ENCODE measurements at places on chromosomes 16 and 17.

DNA sequence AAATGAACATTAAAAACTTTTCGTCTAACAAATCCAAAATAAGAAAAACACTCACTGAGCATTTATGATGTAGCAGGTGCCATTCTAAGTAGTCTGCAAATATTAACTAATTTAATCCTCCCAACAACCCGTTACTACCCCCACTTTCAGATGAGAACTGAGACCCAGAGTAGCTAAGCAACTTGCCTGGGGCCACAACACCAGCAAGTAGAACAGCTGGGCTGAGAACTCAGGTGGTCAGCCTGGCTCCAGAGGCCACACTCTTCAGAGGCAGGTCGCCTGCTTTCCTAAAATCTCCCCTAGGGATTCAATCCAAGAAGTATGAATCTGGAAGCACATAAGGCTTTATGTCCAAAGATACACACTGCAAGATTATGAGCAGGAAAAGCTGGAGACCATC is 6.2 kb downstream of the MBTPS1 start:
- DNase-seq, result no peak

- DNase-seq, result no peak
These were observed 21.1 kb downstream of the NGFR start for GRCh38 chr17:49516180-49516579.

- DNase-seq, result no peak
These were observed 277.7 kb downstream of the UTP18 start for GRCh38 chr17:51537996-51538550.

DNA sequence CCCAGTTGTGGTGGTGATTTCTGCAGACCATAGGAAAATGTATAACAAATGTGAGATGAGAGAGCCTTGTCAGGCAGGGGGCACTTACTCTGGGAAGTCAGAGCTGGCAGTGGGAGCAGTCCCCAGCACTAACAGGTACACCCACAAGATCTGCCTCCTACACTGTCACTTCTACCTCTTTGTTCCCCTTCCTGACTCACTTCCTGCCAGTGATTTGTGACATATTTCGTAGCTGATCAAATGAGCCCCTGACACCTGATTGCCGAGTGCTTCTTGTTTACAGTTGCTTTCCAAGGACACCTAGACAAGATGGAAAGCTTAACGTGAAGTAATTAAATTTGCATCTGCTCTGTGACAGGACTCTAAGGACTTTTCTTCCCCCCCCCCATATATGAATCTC is 40.5 kb downstream of the FTO start:
- peak; percentile 3 for DNase-seq

DNA sequence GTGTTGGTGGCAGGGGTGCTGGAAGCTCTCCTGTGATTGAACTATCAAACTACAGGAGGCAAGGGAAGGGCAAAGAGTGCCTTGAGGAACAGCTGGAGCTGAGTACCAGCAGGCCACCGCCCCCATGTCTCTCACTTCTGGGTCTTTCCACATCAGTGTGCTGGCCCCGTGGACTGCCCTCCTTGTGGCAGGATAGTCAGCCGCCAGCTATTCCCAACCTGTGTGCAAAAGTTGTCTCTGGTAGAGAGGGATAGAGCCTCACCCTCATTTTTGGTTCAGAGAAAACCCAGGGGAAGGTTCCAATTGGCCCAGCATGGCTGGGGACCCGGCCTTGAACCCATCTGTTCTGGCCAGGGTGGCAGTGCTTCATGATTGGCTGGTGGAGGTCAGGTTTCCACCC is 211.8 kb downstream of the IRF8 start:
- no peak for DNase-seq

- no peak for DNase-seq
These were observed 195.1 kb downstream of the CDRT15L2 start for GRCh38 chr17:20774472-20775135.

DNA sequence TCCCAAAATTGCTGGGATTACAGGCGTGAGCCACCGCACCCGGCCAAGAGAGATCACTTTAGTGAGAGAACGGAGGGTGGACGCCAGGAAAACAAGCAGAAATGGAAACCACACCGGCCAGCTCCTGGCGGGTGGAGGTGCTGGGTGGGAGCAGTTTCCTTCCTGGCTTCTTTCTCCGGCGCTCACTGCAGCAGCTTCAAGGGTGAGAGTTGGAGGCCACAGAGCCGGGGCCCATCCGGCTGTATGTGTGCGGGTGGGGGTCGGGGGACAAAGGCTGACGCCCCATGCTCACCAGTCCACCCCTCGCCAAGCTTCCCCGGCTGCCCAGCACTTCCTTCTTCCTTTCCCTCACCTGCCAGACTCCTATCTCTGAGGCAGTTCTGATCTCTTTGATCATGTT is 13.5 kb upstream of the BHLHA9 start:
- no peak for DNase-seq

DNA sequence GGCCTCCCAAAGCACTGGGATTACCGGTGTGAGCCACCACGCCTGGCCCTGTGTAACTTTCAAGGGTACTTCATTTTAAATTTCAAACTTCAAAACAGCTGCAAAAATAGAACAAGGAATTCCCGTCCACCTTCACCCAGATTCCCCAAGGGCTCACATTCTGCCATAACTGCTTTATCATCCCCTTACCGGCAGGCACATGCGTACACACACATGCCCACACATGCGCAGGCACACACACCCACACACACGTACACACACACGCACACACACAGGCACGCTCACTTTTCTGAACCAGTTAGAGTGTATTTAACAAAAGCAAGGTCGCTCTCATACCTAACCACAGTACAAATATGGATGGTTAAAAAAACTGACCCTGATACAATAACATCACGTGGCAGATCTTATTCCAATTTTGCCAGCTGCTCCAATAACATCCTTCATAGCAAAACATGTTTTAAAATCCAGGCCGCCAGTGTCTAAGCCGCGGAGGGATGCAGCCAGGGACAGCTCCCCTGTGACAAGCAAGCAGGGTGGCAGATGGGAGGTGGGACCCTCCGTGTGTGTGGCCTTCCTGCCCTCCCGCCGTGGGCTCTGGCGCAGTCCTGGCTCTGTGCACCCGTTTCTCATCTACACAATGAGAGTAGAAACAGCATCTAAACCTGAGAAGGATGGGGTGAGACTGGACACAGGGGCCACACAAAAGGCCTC is 23.1 kb downstream of the PDIA2 start:
- no peak for DNase-seq

DNA sequence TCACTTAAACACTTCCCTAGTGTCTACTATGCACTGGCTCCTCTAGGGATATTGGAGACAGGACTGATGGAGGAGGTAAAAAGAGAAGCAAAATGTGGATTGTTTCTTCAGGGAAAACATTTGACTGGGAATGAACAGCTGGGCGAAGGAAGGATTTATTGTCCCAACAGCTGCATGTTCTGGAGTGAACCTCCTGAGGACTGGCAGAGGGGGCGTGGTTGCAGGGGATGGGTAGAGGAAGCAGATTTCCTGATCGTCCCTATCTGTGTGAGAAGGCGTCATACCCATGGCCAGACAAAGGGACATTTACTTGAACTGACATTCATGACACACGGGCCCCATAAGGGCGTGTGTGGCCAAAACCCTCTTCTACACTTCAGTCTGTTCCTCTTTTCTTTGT is 321.5 kb downstream of the MAP2K4 start:
- no peak for DNase-seq

GRCh38 chr17:79220713-79221291 is 146.2 kb downstream of the ENGASE start:
- no peak for DNase-seq

DNA sequence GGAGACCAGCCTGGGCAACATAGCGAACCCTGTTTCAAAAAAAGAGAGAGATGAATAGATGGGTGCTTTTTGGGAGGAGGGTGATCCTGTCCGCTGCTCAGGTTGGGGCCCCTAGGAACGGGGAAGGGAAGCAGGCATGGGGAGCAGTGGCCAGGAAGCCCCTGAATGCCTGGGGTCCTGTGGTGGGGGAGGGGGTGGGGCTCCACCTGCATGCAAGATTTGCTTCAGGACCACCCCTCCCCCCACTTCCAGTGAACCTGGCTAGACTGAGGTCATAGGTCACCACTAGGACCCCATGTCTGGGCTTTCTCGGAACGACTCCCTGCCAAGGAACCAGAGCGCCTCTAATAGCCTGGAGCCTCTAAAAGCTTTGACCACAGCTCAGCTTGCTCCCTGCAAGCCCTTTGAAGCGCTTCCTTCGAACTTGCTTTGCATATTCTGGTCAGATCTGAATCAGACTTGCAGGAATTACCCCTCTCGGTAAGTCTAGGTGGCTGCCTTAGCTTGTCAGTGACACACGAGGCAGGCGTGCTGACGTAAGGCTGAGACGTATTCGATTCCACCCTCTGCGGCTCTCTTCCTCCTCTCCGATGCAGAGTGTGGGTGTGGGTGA is 3.7 kb downstream of the SOCS3 start:
- DNase-seq, result peak; percentile 89

DNA sequence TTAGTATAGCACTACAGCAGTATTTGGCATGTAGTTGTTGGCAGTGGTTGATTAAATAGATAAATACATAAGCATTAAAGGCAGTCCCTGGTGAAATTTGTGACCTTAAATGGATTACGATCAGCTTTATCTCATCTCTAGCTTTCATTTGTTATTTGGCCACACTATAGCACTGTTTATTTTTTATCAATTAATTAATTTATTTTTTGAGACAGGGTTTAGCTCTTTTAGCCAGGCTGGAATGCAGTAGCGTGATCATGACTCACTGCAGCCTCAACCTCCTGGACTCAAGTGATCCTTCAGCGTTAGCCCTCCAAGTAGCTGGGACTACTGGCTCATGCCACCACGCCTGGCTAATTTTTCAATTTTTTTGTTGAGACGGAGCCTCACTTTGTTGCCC is 18.7 kb upstream of the ARHGAP17 start:
- no peak for DNase-seq

DNA sequence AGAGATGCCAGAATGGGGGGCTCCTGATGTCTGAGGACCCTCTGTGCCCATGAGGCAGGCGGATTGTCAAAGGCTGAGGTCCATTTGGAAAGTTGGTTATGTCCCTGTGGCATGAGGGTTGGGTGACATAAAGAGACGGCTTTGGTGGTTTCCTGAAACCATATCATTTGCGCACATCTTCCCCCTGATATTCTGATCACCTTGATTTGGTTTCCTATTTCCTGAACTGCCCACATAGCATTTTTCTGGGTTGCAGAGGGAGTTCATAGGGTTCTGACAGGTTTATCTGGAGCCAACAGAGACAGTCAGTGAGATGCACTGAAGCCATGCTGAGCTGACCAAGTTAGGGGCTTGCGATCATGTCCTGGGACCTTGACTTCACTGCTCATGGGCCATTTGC is 15.7 kb upstream of the RNF222 start:
- DNase-seq, result no peak

GRCh38 chr16:89482817-89483205 is 7.5 kb downstream of the ANKRD11 start:
- no peak for DNase-seq

DNA sequence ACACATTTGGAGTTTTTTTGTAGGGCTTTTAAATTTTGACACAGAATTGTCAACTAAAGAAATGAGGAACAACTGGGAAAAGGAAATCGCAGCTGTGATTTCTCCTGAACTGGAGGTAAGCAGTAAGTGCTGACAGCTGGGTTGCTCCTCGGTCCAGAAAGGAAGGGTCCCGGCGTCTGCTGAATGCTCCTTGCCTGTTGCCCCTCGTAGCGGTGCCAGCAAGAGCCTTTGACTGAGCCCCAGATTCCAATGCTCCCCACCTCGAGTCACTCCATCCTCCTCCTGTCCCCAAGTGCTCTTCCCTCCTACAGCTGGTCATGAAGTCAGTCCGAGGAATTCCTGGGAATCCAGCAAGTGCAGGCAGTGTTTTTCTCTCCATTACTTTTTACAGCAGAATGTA is 32.0 kb upstream of the ENDOV start:
- DNase-seq, result no peak

DNA sequence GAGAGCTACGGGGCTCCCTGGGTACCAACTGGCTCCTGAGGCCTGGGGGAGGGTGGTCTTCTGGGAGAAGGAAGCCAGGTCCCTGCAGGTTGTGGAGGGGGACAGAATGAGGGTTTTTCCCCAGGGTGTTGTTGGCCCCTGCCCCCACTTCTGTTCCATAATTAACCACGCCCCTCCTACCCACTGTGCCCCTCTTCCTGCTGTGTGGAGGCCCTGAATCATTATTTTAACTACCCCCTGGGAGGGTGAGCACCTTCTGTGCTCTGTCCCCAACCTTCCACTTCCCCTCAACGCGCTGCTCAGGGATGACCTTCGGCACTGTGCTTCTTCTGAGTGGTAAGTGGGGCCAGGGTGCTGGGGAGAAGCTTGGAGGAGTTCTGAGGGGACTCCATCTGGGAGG is at the start of gene ITGAD:
Gene ITGAD (plus strand): TSS at position 280 of the 400 bp plus-strand sequence. CDS start 26 bp downstream, at position 306.
- no peak for DNase-seq

DNA sequence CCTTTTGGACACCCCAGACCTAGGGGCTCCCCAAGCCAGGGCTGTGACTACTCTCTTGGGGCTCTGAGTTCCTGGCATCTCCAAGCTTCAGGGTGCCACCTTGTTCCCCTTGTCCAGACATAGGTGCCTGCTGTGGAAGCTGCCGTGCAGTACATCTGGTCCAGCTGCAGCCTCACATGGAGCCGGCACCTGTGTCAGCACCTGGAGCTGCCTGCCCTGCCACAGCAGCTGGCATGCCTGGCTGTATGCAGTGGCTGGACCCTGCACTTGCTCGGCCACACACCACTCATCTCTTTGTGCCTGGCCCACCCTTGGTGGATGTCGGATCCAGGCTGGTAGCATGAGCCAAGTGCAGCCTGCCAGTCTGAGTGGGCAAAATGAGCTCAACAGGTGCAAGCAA is 775.8 kb downstream of the CDH11 start:
- no peak for DNase-seq

GRCh38 chr17:81543339-81543675 is 8.8 kb downstream of the FAAP100 start:
- no peak for DNase-seq

DNA sequence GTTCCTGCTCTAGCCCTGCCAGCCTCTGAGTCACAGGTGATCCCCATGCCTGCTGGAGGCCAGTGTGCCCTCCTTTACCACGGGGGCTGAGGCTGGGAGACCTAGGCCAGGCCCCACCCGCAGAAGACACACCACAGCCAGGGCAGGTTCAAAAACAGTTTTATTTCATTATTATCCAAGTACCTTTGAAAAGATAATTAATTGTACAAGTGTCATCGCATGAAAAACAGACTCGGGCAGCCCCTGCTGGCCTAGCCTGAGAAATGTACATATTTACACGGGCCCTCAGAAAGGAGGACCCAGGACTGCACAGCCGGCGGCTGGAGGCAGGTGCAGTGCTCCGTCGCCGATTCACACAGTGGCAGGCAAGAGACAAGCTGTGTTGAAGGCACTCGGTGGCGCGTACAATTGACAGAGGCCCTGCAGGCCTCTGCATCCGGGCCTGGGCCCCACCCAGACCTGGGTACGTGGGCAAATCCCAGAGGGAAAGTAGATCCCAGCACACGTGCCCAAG is 4.4 kb downstream of the PDIA2 start:
- no peak for DNase-seq

GRCh38 chr17:50562242-50563091 is 2.0 kb downstream of the CACNA1G start:
- DNase-seq, result no peak

All from activated CD8-positive, alpha-beta memory T cell treated with anti-CD3 and anti-CD28 coated beads for 4 hours (primary cell).